NCI-H187 (cell line): ENCODE measurements at places on chromosomes 2 and 18.

DNA sequence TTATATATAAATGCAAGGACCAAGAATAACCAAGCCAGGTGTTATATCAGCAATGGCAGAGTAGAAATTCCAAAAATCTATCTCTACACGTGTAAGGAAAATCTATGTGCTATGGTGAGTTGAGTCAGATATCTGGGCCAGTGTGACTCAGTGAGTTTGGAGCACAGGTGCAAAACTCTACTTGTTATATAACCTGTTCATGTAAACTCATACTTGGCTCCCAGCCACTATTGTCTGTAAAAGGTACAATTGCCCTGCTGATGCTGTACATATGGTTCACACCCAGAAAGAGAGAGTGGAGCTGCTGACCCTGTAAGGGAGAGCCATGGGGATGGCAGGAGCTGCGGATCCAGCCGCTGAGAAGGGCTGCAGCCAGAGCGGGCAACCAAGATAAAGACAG, 112.0 kb downstream of the TRABD2A start:
- no peak for DNase-seq

DNA sequence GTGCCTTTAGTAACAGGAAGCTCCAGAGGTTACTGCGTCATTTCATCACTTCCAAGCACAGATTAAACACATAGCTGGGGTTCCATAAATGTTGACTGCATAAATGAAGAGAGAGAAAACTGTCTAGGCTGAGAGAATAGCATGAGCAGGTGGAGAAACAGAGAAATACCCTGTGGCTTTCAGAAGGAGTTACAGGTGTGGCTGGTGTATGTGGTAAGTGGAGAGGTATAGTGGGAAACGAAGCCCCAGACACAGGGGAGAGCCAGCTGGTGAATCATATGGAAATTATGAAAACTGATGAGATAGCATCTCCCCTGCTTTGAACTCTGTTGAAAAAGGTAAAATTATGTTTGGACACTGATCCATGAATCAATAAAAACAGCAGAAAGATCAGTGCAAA, 807.4 kb upstream of the POU3F3 start:
- DNase-seq = no peak

DNA sequence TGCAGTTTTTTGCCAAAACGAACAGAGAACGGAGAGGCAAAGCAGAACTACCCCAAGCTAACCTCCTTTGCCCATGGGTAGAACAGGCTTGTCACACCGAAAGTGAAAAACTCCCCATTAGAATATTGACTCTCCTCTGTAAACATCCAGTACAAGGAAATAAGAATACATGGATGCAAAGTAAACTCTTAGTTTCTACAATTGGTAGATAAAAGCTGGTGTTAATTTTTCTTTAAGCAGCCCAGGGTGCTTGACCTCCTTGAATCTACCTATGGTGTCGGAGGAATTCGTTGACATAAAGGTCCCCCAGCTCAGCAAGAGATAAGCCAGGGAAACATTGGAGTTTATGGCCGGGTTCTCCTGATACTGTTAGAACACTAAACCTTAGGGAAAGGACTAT, 48.4 kb upstream of the DSG1 start:
- DNase-seq = no peak

- no peak for DNase-seq
Measured at GRCh38 chr2:7773362-7774360, 856.4 kb downstream of the RNF144A start.

GRCh38 chr2:121334581-121335293, 49.7 kb upstream of the TFCP2L1 start:
- DNase-seq = no peak

DNA sequence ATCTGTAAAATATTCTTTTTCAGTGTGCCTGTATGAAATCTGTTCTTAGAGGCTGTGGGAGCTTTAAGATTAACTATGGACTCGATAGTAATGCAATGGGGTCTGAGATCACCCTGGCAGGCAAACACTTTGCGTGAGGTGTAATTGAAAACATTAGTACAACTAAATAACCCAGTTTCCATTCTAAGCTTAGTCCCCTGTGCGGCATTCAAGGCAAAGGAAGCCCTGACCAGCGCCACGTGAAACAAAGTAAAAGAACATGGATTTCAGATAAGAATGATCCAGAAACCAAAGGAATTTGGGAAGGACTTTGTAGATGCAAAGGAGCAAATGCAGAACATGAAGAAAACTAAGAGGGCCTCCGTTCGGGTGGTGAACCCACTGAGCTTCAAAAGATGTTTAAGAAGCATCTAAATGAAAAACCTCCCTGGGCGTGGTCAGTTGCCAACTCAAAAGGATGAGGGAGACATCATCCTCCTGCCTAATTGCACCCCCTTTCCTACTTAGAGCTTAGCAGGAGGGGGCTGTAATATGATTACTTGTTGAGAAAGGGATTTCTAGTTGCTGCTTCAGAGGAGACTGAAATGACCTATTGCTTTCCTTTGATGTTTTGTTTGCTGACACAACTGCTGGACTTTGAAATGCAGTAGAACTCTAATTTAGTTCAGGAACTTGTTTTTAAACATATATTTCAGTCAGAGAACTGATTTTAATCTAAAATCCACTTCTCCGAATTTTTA, 7.9 kb upstream of the CETN1 start:
- DNase-seq = no peak

GRCh38 chr2:113692698-113693428, 63.6 kb downstream of the SLC35F5 start:
- DNase-seq = no peak

DNA sequence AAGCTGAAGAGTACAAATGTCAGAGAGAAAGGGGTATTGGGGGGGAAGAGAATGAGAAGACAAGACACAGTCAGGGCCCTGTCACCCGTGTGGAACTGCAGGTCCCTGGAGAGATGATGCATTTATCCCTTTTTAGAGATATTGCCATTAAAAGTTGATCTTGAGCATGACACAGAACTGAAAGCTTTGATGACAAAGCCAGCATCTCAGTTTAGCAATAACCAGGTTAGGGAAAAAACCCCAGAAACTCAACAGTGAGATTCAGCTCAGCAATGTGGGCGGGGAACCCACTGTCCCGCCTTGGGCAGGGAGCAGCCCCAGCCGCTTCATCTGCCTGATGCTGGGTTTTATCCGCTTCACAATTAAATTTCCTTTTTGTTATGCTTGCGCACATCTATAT, 181.1 kb downstream of the NEDD4L start:
- DNase-seq = no peak

GRCh38 chr18:60067426-60068210, 167.8 kb downstream of the PMAIP1 start:
- no peak for DNase-seq

DNA sequence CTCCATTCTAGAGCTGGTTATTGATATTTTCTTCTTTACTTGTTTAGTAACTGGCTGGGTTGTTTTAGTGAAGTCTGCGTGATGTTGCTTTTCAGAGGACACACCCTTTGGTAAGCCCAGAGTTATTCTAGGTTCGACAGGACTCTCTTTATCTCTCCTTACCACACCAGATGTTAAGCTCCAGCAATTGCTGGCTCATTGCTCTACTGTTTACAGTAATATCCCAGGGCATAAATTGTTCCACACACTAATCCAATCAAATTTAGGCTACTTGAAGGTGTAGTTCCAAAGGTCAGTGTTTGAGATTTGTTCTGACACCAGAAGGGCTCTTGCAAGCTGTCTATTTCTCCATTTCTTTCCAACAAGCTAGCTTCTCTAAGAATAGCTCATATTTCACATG, 506.6 kb downstream of the NR4A2 start:
- DNase-seq = no peak

DNA sequence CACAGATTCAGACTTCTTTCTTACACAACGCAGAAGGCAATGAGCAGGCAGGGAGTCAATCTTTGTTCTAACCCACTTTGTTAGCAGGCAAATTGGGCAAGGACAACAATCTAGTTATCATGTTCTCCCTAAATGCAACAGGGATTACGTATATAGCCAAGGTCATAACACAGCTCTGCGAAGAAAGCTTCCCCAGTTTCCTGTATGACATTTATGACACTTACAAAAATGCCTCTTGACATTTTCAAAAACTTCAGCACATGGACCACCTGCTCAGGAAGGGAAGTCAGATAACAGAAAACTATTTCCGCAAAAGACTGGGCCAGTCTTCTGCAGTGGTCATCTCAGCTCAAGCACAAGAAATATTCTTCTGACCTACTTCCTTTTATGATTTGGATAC, 106.1 kb downstream of the IRS1 start:
- no peak for DNase-seq

DNA sequence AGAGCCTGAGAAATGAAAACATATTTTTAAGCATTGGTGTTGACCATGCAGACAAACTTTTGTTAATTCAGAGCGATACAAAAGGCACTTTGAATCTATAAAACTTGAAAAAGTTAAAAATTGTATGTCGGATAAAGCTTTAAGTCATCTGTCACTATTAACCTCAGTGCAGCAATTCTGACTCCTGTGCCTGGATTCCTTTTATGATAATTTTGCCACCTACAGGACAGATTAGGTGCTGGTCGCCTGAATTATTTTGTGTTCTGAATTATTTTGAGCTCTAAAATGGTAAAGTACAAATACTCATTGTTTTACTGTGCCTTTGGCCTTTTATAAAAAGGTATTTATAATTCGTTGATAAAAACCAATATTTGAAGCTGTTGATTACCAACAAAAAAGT, 19.4 kb upstream of the RNF138 start:
- DNase-seq = no peak

GRCh38 chr2:54461261-54461660, 5.1 kb downstream of the SPTBN1 start:
- no peak for DNase-seq
